ENCODE measurements at places on chromosomes 2 and 18. TPM values are rescaled to one million over a fixed set of nuclear protein-coding genes. Genes with fewer than 3 reads are reported as not detected.

KCNK3 gene
- total RNA-seq: 3.2 TPM

FOXD4L1 gene
- 0.11 TPM for total RNA-seq

CAPN13 gene
- not detected for total RNA-seq

CPO gene
- total RNA-seq: 0.25 TPM

FBXO48 gene
- 1.0 TPM for total RNA-seq

CYTIP gene
- total RNA-seq: 0.82 TPM

NETO1 gene
- not detected for total RNA-seq

CRYGD gene
- total RNA-seq: not detected

PKDCC gene
- 88.7 TPM for total RNA-seq

PAX8 gene
- 0.44 TPM for total RNA-seq

ERFE gene
- 0.44 TPM for total RNA-seq

WDR43 gene
- total RNA-seq: 21.0 TPM

GPR39 gene
- total RNA-seq: not detected

CMPK2 gene
- 3.2 TPM for total RNA-seq

NT5C1B gene
- not detected for total RNA-seq

LRRTM1 gene
- total RNA-seq: 0.11 TPM

ST6GAL2 gene
- 0.41 TPM for total RNA-seq

DLX1 gene
- total RNA-seq: not detected

SLC23A3 gene
- 0.58 TPM for total RNA-seq

HOXD11 gene
- total RNA-seq: not detected

CENPO gene
- total RNA-seq: 2.2 TPM

EDAR gene
- 0.33 TPM for total RNA-seq

AMER3 gene
- not detected for total RNA-seq

SERPINB12 gene
- not detected for total RNA-seq

DPP4 gene
- total RNA-seq: 4.4 TPM

GCG gene
- not detected for total RNA-seq

KIAA1328 gene
- 4.0 TPM for total RNA-seq

DYNAP gene
- not detected for total RNA-seq

CAMKMT gene
- total RNA-seq: 4.8 TPM

ANKRD62 gene
- total RNA-seq: not detected

MBOAT2 gene
- 5.3 TPM for total RNA-seq

NYAP2 gene
- not detected for total RNA-seq

AGXT gene
- total RNA-seq: not detected

RAB27B gene
- total RNA-seq: 0.16 TPM

RIF1 gene
- 13.9 TPM for total RNA-seq

POTEC gene
- total RNA-seq: not detected

PPP1R1C gene
- 33.1 TPM for total RNA-seq

RSAD2 gene
- 2.4 TPM for total RNA-seq

INPP5D gene
- total RNA-seq: 4.9 TPM

SAG gene
- total RNA-seq: not detected

STAT4 gene
- total RNA-seq: 0.82 TPM

ANKRD53 gene
- 0.33 TPM for total RNA-seq

All from left ventricle myocardium inferior (tissue), 1 donor.